ENCODE measurements at places on chromosomes 7 and 10.

- DNase-seq, result no peak
Measured at GRCh38 chr10:48252354-48252650, 22.2 kb downstream of the FRMPD2 start.

GRCh38 chr10:323651-324293 lies 188.5 kb downstream of the ZMYND11 start:
- peak; percentile 96 for DNase-seq

DNA sequence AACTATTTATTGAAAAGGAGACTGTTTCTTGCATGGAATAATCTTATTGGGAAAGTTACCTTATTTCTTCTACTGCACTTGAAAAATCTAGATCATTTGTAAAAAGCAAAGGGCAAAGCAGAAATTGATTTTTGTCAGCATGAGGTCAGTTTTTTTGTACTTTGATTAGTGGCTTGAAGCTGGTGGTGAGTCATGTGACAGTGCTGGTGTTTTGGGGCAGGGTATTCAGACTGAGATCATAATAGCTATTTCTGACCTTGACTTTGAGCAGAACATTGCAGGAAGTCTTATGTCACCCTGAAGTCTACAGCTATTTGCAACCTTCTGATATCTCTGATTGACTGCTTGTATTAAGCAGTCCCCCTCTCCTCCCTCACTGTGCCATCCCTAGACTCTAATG lies 66.3 kb upstream of the SORCS3 start:
- no peak for DNase-seq

GRCh38 chr7:15932318-15932717 lies 245.8 kb upstream of the MEOX2 start:
- DNase-seq, result no peak

- no peak for DNase-seq
Measured at GRCh38 chr7:51064688-51065087, 251.9 kb downstream of the COBL start.

- no peak for DNase-seq
Measured at GRCh38 chr10:124376411-124376810, 42.3 kb downstream of the OAT start.

DNA sequence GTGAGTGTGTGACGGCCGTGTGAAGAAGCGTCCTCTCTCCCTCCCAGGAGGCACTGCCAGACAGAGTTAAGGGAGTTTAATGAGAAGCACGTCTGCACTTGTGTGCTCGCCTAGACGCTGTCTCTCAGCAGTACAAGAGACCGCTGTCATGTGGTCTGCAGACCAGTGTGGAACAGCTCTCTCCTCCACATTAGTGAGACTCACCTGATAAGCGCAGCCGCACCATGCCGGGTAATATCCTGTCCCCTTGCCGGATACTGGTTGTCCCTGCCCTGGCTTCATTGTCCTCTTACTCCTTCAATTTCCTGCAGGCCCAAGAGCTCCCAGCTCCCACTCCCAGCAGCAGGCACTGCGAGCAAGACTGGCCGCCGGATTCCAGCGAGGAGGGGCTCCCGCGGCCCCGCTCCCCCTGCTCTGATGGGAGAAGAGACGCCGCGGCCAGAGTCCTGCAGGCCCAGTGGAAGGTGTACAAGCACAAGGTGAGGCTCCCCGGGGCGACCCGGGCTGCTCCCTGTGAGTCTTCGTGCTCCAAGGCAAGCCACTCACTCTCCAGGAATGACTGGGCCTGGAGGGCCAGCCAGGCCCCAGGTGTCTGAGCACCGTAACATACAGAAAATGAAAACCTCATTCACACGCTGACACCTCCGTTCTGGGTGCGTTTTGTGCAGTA lies 33.5 kb upstream of the TTYH3 start:
- no peak for DNase-seq

GRCh38 chr10:79355420-79356017 lies 8.2 kb downstream of the PPIF start:
- no peak for DNase-seq

GRCh38 chr10:43824934-43825333 lies 176.3 kb upstream of the ZNF32 start:
- DNase-seq, result peak; percentile 81

GRCh38 chr7:155258226-155258560 lies 39.5 kb upstream of the INSIG1 start:
- DNase-seq, result peak; percentile 70

- DNase-seq, result peak; percentile 55
Measured at GRCh38 chr7:26143298-26144048, 8.5 kb upstream of the NFE2L3 start.

DNA sequence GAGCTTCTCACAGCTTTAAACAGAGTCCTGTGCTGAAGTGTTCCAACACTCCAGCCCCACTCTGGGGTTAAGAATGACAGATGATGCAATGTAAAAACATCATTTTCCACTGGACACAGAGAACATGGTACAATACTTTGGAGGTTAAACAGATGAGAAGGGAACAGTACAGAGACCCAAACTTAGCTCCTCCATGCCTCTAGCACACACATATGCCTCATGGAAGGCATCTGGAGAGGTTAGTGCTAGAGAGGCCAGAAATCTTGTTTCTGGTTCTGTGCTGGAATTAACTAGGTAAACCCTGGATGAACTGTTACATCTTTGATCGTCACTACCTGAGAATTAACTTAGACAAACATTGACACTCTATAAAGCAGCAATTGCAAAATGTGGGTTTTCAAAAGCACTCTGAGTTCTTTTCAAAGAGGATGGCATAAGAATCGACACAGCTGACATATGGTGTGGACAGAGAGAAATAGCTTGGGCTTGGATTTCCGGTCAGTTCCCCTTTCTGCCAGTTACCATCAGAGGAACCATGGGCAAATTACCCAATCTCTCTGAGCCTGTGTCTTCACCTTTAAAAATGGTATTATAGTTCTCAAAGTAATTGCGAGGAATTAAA lies 81.9 kb downstream of the KCNMA1 start:
- peak; percentile 54 for DNase-seq

GRCh38 chr7:43164757-43165156 lies 52.3 kb downstream of the HECW1 start:
- DNase-seq, result peak; percentile 96

DNA sequence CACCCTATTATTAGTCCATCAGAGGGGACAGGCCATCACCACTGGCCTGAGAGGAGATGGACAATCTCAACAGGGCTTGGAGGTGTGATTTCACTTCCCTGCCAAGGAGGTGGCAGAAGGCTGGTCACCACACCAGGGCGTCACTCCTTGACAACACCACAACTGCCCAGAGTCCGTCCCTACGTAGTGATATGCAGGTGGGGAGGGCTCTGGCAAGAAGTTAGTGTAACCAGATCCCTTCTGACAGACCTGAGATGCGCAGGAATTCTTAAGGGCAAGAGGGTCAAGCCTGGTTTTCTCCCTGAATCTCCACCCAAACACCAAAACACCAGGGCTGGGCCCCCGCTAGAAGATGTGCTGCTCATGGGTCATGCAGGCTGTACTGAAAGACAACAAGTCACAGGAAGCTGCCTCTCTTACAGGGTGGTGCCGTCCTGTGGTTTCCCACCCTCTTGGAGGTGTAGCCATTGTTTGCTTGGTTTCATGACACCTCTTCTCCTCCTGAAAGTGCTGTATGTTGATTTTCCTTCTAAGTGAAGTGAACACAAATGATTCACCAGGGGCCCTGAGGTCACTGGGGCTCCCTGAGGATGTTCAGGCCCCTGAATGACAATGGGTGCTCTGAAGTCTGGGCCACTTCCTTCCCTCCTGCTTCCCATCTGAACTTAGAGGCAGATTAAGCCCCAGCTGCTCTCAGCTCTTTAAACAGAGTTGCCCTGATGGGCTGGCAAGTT lies 27.1 kb downstream of the ATXN7L1 start:
- DNase-seq, result peak; percentile 46

- no peak for DNase-seq
Measured at GRCh38 chr7:44966731-44967538, 11.9 kb downstream of the MYO1G start.

DNA sequence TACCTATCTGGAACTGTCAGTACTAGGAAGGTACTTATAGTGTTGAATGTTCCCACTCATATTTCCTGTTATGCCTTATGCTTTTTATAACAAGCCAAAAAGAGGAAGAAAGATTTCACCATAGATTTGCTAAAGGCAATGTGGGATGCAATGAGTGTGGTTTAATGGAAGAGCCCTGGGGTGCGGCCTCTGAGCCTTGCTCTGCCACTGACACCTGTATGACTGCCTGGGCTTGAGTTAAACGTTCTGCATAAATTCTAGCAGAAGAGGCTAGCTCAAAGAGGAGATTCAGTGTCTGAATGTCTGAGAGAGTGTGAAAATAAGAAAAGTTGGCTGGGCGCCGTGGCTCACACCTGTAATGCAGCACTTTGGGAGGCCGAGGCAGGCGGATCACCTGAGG lies 143.8 kb downstream of the TPST1 start:
- no peak for DNase-seq

- no peak for DNase-seq
Measured at GRCh38 chr10:51986516-51986915, 287.1 kb upstream of the CSTF2T start.

GRCh38 chr10:68284062-68285001 lies 47.5 kb upstream of the HNRNPH3 start:
- peak; percentile 67 for DNase-seq

- DNase-seq, result no peak
Measured at GRCh38 chr10:66326876-66327275, 599.0 kb upstream of the LRRTM3 start.

All from mesenchymal stem cell (in vitro differentiated cells and primary cell).